Stimulated activated CD4-positive, alpha-beta T cell treated with anti-CD3 and anti-CD28 coated beads, Interleukin-4, amount 100 ng/mL, for 24 hours (primary cell): ENCODE measurements at places on chromosomes 6 and 20.

GRCh38 chr6:21856456-21856825 is 262.9 kb downstream of the SOX4 start:
- DNase-seq, result no peak

DNA sequence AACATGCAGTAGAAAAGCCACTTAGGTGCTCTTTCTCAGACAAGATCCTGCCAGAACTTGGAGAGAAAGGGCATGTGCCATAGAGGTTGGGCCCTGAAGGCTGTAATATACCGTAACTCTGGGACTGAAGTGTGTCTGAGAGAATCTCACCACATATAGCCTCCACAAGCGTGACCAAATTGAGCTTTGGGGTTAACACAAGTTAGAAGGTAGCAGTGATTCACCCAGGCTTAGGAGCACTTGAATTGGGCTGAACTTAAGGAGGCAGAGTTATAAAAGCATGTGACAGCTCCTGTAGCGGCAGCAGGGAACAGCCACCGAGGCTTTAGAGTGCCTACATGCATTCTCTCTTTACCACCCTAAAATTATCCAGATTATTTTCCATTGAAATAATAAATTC is 361.6 kb downstream of the PHF3 start:
- no peak for DNase-seq

- no peak for DNase-seq
These were observed 332.7 kb downstream of the CENPW start for GRCh38 chr6:126672649-126673048.

GRCh38 chr20:44637522-44638372 is 13.8 kb downstream of the ADA start:
- DNase-seq, result no peak

DNA sequence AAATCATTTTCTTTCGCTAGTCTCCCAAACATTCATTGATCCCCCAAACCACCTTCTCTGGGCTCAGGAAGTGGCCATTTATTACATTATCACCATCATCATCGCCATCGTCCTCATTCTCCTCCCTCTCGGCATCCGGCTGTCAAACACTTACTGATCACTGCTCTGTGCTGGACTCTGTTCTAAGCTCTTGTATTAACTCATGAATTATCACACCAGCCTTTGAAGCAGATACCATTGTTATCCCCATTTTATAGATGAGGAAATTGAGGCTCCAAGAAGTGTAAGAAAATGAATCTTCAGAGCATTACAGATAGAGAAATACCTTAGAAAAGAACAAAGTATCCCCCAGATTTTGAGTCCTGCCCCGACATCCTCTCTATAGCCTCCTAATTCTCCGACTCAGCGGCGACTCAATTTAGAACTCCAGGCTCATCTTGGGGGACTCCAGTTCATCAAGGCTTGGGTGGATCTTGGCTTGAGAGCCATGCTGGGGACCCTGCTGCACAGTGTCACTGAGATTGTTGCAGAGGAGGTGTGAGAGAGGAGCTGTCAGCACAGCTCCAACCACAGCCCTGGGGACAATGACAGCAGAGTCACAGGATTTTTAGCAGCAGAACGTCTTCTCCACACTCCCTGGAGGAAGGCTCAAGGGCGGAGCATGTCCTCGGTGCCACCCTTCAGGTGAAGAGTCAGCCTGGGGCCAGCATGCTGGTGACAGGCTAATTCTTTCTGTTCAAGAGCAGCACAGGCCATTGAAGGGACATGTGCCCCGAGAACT is 6.6 kb upstream of the EEF1E1 start:
- no peak for DNase-seq

- DNase-seq, result no peak
These were observed 194.8 kb upstream of the PROKR2 start for GRCh38 chr20:5511505-5511904.

- no peak for DNase-seq
These were observed 157.2 kb upstream of the CARMIL1 start for GRCh38 chr6:25122001-25122400.

- peak; percentile 12 for DNase-seq
These were observed 82.0 kb upstream of the EDN1 start for GRCh38 chr6:12208190-12208589.

GRCh38 chr20:56953048-56953586 is 313.3 kb downstream of the BMP7 start:
- no peak for DNase-seq

- no peak for DNase-seq
These were observed 13.6 kb downstream of the PERP start for GRCh38 chr6:138093632-138094031.

DNA sequence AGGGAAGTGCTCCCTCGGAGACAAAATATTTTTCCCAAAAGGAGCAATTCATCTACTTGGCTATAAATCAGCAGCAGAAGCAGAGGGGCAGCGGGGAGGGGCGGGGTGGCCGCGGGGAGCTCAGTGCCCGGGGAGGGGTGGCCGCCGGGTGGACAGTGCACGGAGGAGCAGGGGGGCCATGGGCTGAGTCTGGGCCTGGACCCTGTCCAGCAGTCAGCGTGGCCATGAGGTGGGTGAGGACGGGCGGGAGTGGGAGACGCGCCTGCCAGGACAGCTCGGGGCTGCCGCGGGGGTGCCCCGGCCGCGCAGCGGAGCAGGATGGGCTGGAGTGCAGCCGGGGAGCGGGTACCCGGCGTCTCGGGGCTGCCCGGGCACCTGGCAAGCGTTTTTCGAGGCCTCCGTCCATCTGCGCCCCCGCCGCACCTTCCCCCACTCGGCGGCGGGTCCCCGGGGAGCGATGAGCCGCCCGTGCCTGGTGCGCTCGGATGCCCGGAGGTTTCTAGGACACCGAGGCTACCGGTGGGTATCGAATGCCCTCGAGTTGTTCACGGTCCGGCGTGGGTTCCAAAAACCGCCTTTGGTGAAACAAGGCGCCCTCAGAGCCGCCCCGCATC is 229.5 kb downstream of the THBS2 start:
- no peak for DNase-seq

DNA sequence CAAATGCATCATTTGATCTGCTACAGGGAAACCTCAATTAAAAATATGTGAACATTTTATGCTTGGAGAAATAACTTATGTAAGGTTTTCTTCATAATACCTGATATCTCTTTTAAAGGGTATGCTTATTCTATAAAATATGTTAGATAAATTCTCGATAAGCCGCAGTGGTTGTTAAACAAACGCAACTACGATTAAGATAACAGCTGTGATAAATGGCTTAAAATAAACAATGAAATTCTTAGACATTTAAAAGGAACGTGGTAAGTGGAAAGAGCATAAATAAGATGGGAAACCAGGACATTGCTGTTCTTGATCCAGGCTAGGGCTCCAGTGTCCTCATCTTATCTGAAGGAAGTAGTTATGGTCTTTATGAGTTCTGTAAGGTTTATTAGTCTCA is 415.9 kb downstream of the CD83 start:
- no peak for DNase-seq
